ENCODE measurements at places on chromosomes 16 and 17. TPM values are rescaled to one million over a fixed set of nuclear protein-coding genes. Genes with fewer than 3 reads are reported as not detected.

KRT14 gene
- total RNA-seq, result not detected

NSRP1 gene
- 33.1 TPM for total RNA-seq

HBQ1 gene
- total RNA-seq, result not detected

ZNF750 gene
- 4.7 TPM for total RNA-seq

MAP2K3 gene
- 55.2 TPM for total RNA-seq

DNA sequence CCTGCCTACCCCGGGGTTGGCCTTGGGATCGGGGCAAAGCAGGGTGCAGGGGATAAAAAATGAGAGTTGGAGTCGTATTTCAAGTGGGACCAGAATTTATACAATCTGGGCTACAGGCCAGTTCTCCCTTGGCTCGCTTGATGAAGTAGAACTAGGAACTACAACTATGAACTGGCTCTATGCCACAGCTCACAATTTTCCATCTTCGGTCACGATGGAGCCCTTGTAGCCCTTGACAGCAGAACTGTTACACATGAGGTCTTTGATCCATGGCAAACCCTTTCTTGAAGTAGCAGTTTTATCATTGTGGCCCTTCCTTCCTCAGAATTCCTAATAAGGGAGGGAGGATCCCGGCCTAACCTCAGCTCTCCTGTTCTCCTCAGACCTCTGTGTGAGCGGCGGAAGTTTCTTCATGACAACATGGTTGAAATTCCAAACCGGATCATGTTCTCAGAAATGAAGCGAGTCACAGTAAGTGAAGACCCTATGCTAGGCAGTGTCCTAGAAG, 17.1 kb downstream of the LIG3 start:
- no peaks in the 10 kb centered on the region for H3K27me3 ChIP-seq
- no peak overlapping the region for H3K4me3 ChIP-seq
- H3K27ac ChIP-seq, result peak overlapping the region; percentile 63
- H3K4me1 ChIP-seq, result peaks cover 18% of the 10 kb centered on the region
- DNase-seq, result no peak

GRCh38 chr16:85010446-85010930, 847 bp downstream of the ZDHHC7 start:
- no peak for DNase-seq
- no peaks in the 10 kb centered on the region for H3K27me3 ChIP-seq
- peaks cover 60% of the 10 kb centered on the region for H3K4me1 ChIP-seq
- peak overlapping the region; percentile 80 for H3K4me3 ChIP-seq
- peaks cover 4% of the 10 kb centered on the region for H3K36me3 ChIP-seq

DNA sequence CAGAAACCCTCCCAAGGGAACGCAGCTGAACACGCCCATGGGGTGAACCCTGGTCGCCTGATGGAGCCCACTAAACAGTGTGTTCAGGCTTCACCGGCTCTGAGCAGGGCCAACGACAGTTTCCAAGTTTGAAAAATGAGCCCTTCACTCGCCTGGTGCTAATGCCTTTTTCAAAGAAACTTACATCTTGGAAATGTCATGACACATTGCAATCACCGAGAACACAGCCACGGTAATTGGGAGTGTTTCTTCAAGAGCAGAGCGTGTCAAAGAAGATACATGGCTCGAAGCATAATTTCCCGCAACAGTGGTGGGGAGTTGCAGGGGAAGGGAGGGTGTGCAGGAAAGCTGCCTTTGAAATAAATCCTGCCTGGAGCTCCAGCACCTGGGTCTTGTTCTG, 463.2 kb downstream of the TMEM114 start:
- no peaks in the 10 kb centered on the region for H3K36me3 ChIP-seq
- H3K27me3 ChIP-seq, result no peaks in the 10 kb centered on the region
- no peaks in the 10 kb centered on the region for H3K4me1 ChIP-seq

DNA sequence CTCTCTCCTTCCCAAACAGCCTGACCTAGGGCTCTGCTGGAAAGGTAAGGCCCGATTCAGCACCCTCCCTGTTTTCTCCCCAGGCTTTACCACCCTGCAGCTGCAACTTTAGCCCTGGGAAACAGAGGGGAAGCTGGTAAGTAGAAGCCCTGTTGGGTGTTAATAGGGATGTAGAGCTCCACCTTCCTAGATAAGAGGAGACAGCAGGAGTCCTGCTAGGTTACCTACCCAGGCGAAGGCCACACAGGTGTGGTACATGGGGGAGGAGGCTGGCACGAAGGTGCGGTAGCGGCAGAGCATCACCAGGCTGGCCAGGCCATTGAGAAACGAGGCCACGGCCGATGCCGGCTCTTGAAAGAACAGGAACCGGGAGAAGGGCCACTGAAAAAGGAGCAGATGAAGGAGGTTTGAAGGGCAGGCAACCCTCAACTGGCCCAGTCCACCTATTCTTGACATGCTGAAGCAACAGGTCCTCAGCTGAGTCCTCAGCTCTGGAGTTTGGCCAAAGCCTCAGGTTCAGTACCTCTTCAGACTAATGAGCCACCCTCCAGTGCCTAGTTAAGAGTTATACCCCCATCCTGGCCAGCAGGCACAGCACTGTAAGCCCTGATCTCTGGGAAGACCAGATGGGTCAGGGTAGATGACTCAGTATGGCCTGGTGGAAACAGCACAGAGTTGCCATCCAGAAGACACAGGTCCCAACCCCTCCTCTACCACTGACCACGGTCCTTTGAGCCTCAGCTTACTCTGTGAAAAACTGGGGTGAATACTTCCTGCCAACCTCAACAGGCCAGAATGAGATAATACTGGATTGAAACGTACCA, 3.3 kb downstream of the PGAP3 start:
- no peaks in the 10 kb centered on the region for H3K27me3 ChIP-seq
- peaks cover 25% of the 10 kb centered on the region for H3K4me1 ChIP-seq
- no peak overlapping the region for H3K27ac ChIP-seq
- no peak overlapping the region for H3K4me3 ChIP-seq
- no peak for DNase-seq

DNA sequence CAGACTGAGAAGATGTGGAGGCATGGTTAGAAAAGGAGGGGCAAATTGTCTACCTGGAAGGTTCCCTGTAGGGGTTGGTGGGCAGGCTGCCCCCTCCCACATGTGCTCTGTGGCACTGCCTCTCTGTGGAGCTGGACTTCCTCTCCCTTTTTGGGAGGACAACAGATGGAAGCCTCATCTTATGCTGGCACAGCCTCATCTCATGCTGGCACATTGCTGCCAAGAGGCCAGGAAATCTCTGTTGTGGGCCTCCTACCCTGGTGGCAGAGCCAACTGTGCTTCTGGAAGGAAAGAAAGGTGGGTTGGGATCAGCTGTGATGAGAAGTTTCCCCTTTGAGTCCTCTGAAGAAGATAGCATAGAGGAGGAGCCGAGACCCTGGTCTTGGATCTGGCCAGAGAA, 19.7 kb upstream of the BRD7 start:
- no peaks in the 10 kb centered on the region for H3K36me3 ChIP-seq
- H3K27ac ChIP-seq, result no peak overlapping the region
- H3K27me3 ChIP-seq, result peaks cover 3% of the 10 kb centered on the region
- DNase-seq, result no peak

DNA sequence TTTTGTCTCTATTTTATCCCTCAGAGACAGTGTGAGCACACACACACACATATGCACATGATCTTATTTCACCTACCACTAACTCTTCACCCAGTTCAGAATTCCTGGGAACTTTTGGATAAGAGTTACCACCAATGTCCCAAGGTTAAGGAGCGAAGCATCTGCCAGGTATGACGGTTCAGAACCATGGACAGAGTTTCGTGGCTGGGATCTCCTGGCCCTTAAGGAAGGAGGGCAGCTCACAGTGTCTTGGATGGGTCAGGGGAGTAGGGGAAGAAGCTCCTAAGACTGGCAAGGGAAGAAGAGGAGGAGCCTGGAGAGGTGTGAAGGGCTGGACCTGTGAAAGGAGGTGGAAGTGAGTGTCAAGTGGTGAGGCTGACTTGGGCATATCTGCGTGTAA, 23.0 kb upstream of the TMEM132E start:
- no peak overlapping the region for H3K27ac ChIP-seq
- no peak overlapping the region for H3K4me3 ChIP-seq
- peaks cover 20% of the 10 kb centered on the region for H3K27me3 ChIP-seq
- no peaks in the 10 kb centered on the region for H3K4me1 ChIP-seq
- no peaks in the 10 kb centered on the region for H3K36me3 ChIP-seq

DNA sequence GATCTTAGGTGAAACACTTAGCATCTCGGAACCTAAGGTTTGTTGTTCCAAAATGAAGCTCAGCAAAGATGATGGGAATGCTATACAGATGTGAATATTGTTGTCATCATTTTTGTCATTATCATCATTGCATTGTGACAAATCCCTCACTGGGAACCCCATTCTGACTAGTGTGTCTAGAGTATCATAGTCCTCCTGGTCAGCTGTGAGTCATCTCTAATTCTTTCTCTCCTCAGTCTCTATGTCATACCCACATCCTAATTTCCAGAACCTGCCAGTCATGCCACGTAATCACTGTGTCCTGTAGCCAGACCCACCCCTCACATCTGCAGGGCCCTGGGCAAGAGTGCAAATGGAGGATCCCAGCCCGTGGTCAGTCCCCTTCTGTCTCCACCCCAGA, 60.5 kb upstream of the CLEC3A start:
- DNase-seq, result no peak
- H3K4me3 ChIP-seq, result no peak overlapping the region
- H3K27me3 ChIP-seq, result peaks cover 8% of the 10 kb centered on the region
- no peaks in the 10 kb centered on the region for H3K4me1 ChIP-seq

GRCh38 chr17:43365356-43365755, 33.4 kb upstream of the ARL4D start:
- no peak overlapping the region for H3K27ac ChIP-seq
- H3K4me3 ChIP-seq, result no peak overlapping the region
- no peaks in the 10 kb centered on the region for H3K27me3 ChIP-seq
- no peak for DNase-seq
- no peaks in the 10 kb centered on the region for H3K36me3 ChIP-seq
- H3K4me1 ChIP-seq, result peaks cover 31% of the 10 kb centered on the region

- H3K4me1 ChIP-seq, result no peaks in the 10 kb centered on the region
- H3K4me3 ChIP-seq, result no peak overlapping the region
- H3K36me3 ChIP-seq, result no peaks in the 10 kb centered on the region
- no peaks in the 10 kb centered on the region for H3K27me3 ChIP-seq
- H3K27ac ChIP-seq, result no peak overlapping the region
These were observed 142.3 kb upstream of the CDH5 start for GRCh38 chr16:66224186-66224585.

- peaks cover 23% of the 10 kb centered on the region for H3K4me1 ChIP-seq
- no peaks in the 10 kb centered on the region for H3K36me3 ChIP-seq
- H3K27ac ChIP-seq, result no peak overlapping the region
These were observed 25.4 kb downstream of the UBE2G1 start for GRCh38 chr17:4340914-4341615.

GRCh38 chr16:86584726-86585721, 6.7 kb downstream of the FOXL1 start:
- no peaks in the 10 kb centered on the region for H3K36me3 ChIP-seq
- no peak overlapping the region for H3K27ac ChIP-seq
- no peaks in the 10 kb centered on the region for H3K4me1 ChIP-seq
- H3K27me3 ChIP-seq, result peaks cover 24% of the 10 kb centered on the region
- H3K4me3 ChIP-seq, result no peak overlapping the region

- DNase-seq, result peak; percentile 21
- H3K27me3 ChIP-seq, result no peaks in the 10 kb centered on the region
- no peak overlapping the region for H3K4me3 ChIP-seq
- no peak overlapping the region for H3K27ac ChIP-seq
These were observed 39.4 kb upstream of the ZNF469 start for GRCh38 chr16:88343271-88343791.

DNA sequence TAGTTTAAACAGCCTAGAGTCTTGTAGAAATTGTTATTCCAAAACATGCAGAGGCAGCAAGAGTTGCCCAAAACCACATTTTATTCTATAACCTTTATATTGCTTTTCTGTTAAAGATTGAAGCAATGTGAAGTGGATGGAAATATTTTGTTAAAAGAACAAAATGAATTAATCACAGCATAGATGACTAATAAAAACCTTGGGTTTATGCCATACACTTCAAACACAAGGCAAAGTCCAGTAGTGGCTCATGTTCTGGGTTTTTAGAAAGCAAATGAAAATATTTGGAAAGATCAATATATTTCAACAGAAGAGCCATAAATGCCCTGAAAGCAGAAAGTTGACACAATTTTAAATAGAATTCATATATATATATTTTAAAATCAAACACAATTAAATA, 36.7 kb upstream of the ULK2 start:
- peaks cover 18% of the 10 kb centered on the region for H3K4me1 ChIP-seq
- no peak for DNase-seq
- H3K36me3 ChIP-seq, result peaks cover 87% of the 10 kb centered on the region
- H3K4me3 ChIP-seq, result no peak overlapping the region
- no peak overlapping the region for H3K27ac ChIP-seq

- no peak for DNase-seq
- peak overlapping the region; percentile 53 for H3K4me3 ChIP-seq
- no peaks in the 10 kb centered on the region for H3K36me3 ChIP-seq
- peaks cover 13% of the 10 kb centered on the region for H3K4me1 ChIP-seq
These were observed 21.2 kb upstream of the HOXB9 start for GRCh38 chr17:48647103-48647962.

DNA sequence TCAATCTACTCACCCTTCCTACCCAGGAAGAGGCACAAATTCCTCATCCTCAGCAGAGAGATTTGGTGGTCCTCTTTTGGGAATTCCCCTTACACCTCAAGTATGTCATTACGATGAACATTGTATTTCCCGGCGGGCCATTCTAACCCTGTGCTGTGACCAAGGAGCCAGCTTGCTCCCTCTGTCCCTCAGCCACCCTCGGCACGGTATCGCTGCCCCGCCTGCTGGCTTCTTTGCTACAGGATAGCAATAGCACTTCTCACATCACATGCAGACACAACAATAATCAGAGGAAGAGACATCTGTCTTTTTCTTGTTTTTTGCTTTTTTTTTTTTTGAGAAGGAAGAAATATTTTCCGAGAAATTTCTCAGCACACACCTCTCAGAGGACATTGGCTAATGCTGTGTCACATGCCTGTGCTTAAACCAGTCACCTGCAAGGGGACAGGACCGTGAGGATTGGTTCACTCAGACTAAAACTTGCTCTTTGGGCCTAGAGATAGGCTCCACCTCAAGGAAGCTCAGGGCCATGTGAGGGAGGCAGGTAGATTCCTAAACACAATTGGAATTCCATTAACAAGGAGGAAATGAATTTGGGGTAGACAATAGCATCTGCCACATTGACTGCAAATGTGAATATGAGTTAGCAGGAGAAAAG, 41.2 kb downstream of the TMC5 start:
- peaks cover 19% of the 10 kb centered on the region for H3K36me3 ChIP-seq
- no peaks in the 10 kb centered on the region for H3K4me1 ChIP-seq
- no peak for DNase-seq
- H3K27ac ChIP-seq, result no peak overlapping the region
- H3K4me3 ChIP-seq, result no peak overlapping the region

All from lower lobe of right lung (tissue), 2 donors.